Right hindlimb (tissue), 1 donor: ENCODE measurements at places on chromosomes 6 and 20.

DNA sequence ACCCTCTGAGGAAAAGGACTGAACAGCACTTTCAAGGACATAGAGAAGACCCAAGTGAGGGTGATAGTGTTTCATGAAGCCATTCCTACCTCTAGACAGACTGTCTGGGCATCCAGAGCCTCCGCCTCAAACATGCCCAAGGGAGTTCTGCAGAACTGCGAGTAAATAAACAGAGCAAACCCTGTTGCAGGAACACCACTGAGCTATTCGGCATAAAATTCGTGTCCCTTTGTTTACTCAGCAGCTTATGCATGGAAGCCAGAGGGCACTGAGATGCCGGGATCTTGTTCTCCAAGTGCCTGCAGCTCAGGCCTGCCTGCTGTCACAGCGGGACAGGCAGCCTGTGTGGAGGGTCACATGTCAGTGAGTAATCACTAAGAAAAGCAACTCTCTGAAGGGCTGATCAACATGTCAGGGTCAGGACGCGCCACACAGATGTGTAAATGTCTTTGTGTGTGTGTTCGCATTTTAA, 164.9 kb upstream of the HEY2 start:
- DNase-seq = no peak

- DNase-seq = no peak
Observed at GRCh38 chr6:4187480-4187879, 52.1 kb upstream of the ECI2 start.

DNA sequence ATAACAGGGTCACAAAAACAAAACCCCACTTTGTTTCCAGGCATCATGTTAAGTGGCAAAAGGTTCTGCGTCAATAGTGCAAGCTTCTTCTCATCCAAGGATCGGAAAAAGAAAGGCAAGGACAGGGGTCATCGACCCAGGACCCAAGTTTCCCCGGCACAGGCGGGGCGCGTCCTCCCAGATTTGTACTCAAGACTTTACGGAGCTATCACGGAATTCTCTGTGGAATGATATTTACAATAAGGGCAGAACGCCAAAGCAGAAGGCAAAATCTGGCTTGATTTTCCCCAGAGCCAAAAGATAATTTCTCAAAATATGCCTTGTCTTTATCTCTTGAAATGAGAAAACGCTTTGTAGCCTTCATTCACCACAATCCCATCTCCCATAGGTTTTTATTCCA, 25.5 kb downstream of the PDE10A start:
- DNase-seq = no peak

GRCh38 chr6:31607317-31607716, 7.7 kb upstream of the AIF1 start:
- no peak for DNase-seq

- DNase-seq = no peak
Observed at GRCh38 chr6:28117386-28118050, 6.9 kb upstream of the ZSCAN16 start.

- DNase-seq = no peak
Observed at GRCh38 chr6:81241126-81242041, 511.1 kb downstream of the TENT5A start.

- no peak for DNase-seq
Observed at GRCh38 chr20:40154514-40154913, 534.5 kb downstream of the MAFB start.

- DNase-seq = no peak
Observed at GRCh38 chr6:11463398-11463780, 74.2 kb upstream of the TMEM170B start.

DNA sequence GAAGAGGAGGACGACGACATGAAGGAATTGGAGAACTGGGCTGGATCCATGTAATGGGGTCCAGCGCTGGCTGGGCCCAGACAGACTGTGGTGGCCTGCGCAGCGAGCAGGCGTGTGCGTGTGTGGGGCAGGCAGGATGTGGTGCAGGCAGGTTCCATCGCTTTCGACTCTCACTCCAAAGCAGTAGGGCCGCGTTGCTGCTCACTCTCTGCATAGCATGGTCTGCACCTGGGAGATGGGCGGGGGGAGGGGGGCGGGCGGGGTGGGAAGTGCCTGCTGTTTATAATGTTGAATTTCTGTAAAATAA, 42.3 kb downstream of the CHMP4B start:
- no peak for DNase-seq

DNA sequence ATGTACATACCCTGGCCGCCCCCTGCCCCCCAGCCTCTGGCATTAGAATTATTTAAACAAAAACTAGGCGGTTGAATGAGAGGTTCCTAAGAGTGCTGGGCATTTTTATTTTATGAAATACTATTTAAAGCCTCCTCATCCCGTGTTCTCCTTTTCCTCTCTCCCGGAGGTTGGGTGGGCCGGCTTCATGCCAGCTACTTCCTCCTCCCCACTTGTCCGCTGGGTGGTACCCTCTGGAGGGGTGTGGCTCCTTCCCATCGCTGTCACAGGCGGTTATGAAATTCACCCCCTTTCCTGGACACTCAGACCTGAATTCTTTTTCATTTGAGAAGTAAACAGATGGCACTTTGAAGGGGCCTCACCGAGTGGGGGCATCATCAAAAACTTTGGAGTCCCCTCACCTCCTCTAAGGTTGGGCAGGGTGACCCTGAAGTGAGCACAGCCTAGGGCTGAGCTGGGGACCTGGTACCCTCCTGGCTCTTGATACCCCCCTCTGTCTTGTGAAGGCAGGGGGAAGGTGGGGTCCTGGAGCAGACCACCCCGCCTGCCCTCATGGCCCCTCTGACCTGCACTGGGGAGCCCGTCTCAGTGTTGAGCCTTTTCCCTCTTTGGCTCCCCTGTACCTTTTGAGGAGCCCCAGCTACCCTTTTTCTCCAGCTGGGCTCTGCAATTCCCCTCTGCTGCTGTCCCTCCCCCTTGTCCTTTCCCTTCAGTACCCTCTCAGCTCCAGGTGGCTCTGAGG, 7.6 kb downstream of the CDKN1A start:
- DNase-seq = no peak

- no peak for DNase-seq
Observed at GRCh38 chr20:2815242-2815900, 584 bp downstream of the C20orf141 start.

DNA sequence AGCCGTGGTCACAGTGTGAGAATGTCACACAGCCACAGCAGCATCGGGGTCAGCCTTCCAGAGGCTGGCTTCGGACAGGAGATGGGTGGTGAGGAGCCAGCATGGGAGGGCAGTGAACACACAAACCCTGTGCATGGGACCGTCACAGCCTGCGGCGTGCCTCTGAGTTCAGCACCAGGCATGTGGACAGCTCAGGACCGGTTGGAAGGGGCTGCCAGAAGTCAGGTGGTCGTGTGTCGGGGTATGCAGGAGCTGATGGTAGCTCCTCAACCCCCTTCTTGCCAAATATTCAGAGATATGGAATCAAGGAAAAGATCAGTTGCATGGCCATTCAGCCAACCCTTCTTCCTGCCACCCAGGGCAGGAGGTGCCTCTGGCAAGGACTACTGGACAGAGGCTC, 28.2 kb downstream of the MYT1 start:
- no peak for DNase-seq

DNA sequence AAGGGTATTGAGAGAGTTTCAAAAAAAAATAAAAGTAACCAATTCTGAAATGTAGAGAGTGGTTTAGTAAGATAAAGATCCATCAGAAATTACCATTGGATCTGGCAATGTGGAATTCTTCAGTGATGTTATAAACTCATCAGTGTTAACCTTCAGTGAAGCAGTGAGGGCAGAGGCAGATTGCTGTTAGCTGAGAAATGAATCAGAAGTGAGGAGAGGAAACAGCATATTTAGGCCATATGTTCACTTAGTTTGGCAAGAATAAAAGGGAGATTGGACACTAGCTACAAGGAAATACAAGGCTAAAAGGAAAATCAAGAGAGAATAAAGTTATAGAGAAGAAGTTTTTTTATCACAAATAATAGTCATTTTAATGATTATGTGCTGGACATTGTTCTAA, 9.6 kb downstream of the KCNQ5 start:
- DNase-seq = no peak

- DNase-seq = no peak
Observed at GRCh38 chr6:152669895-152670294, 27.8 kb upstream of the MYCT1 start.

DNA sequence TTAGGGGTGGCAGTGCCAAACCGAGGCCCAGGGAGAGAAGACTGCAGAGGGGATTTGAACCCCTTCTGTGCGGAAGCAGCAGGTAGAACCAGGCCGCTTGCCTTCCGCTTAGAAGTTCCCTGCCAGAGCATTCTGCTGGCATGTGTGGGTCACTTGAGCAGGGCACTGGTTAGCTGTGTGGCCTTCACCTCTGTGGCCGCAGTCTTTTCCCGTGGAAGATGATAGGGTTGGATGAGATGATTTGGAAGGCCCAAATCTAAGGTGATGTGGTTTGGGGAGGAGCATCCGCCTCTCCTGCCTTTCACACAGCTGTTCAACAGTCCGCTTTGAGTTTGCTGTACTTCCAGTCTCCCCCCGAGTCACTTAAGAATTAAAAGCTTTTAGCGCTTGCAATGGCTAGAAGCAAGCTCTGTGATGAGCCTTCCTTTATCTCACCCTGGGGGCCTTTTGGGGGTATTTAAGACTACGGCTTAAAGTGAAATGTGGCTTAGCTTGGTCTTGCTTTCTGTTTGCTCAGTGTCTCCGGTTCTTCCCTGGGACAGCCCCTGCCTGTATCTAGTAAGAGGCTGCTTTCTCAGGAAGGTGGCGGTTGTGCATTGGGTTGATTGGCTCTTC, 743 bp downstream of the CMTR1 start:
- no peak for DNase-seq

- DNase-seq = no peak
Observed at GRCh38 chr6:118100717-118101116, 193.7 kb downstream of the SLC35F1 start.

DNA sequence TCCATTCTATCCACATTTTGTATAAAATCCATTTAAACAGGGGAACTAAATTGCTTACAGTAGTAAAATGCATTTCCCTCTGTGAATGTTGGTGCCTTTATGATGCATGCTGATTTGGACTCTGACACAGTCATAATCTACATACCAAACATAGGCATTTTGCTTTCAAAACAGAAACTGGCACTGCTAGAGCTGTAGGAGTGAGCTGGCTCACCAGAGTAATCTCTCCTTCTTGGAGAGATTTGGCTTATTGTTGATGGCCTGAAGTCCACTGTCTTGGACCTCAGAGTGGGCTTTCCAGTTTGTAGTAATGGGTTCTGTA, 363.2 kb upstream of the FLRT3 start:
- DNase-seq = no peak

- DNase-seq = no peak
Observed at GRCh38 chr6:158772851-158773371, 46.3 kb downstream of the EZR start.

DNA sequence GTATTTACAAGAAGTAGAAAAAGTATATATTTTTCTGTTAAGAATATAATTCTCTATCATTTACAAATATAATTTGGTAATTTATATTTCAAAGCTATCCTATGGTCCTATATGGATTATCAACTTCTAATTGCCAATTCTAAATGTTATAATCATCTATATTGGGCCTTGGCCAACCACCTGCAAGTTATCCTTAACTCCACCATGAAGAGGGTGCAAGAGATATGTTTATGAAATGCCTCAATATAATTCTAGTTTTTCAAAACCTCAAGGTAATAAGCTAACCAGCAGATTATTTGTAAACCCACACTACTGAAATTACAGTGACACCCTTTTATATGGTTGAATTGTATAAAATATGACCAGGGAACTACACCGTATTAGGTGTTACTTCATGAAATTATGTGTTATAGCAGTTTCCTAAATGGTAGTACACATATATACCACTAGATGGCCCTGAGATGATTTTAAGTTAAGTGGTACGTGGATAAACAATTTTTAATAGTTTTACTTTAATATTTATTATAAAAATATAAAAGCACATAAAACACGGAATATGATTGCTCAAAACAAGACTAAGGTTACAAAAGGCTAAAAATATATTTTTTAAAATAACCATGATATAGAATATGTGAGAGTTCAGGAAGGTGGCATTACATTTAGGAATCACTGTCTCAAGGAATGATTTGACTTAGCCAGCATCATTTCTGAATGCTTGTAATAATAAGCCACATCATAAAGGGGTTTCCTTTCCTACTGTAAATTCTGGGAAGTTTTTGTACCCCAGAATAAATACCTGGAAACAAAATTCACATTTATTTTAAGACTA, 9.8 kb upstream of the PNISR start:
- no peak for DNase-seq

DNA sequence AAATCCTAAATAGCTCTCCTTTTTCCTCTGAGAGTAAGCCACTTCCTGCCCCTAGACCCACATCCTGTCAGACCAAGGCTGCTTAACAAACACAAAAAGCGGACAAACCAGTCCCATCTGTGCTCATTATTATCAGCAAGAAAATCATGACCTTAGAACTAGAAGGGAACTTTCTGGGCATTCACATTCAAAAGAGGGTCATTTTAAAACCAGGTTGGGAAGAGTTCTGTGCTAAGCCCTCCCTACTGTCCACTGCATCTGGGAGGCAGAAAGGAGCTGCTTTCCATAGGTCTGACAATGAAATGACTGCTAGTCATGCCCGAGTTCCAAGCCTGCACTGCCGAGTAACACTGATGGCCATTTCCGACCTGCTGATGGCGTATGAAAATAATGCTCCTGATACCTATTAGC, 15.4 kb downstream of the EZR start:
- DNase-seq = no peak

GRCh38 chr6:50843842-50844241, 25.2 kb downstream of the TFAP2B start:
- no peak for DNase-seq

- DNase-seq = no peak
Observed at GRCh38 chr20:63206878-63207277, 9.1 kb downstream of the YTHDF1 start.

- DNase-seq = no peak
Observed at GRCh38 chr20:39421571-39422105, 459.5 kb downstream of the DHX35 start.

GRCh38 chr6:47376930-47377329, 67.2 kb upstream of the TNFRSF21 start:
- no peak for DNase-seq

DNA sequence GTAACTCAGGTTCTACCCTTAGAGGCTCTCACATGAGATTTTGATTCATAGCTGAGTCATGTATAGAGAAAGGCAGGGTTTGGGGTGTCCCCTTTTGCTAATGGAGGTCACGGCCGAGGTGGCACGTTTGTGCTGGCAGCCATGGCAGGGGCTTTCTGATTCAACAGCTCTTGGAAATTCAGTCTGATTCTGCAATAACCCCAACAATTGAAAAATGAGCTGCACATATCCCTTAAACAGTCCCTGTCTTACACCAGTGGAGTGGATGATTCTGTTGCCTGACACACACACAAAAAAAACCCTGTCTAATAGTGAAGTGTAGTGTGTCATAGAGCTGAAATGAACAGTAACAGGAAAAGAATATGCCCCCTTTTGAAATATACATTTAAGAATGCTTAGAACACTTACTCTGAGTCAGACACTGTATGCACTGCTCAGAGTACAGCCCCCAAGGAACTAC, 40.4 kb upstream of the ARG1 start:
- no peak for DNase-seq

GRCh38 chr6:17930321-17930993, 57.0 kb downstream of the KIF13A start:
- no peak for DNase-seq

GRCh38 chr20:10682939-10683338, 9.1 kb upstream of the JAG1 start:
- DNase-seq = no peak

- DNase-seq = peak; percentile 77
Observed at GRCh38 chr6:52595000-52595795, 18.3 kb upstream of the TRAM2 start.
